Fibroblast of gingiva (primary cell): ENCODE measurements at places on chromosomes 7 and 10.

DNA sequence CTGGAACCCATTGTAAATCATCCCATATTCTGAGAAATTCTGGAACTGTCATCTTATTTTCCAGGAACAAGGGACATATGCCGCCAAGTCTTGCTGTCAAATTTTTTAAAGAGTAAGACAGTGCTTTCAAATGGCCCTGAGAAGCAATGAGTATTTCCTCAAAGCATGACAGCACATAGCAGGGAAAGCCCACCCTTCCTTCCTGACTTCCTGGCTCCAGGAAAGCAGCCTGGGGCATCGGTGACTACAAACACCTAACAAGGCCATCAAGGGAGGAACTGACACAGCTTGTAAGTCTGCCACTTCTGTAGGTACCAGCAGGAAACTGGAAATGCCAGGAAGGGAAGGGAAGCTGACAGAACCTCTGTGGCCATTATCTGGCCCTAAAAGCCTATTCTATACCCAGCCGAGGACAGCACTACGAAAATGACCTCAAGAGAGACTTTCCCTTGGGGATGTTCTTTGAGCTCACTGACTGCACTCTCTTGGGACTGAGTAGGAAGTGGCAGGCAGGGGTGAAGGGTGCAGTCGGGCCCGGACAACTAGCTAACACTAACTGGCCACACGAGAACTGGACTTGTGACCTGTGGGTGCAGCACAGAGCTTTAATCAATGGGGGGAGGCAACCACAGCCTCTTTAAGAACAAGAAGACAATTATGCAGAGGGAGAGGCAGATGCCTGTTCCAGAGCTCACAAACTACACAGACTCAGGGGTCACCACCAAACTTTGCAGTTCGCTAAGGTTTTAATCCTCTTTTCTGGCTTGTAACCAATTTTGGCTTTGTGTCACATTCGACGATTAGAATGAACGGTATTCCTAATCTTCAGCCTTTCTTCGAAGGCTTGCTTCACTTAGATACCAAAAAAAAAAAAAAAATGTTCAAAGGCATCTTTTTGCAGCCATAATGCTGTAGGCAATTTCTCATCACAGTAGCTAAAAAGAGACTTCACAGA is 52.0 kb downstream of the GRB10 start:
- no peak for DNase-seq

GRCh38 chr7:38211940-38212339 is 33.9 kb downstream of the STARD3NL start:
- DNase-seq, result no peak

- no peak for DNase-seq
Observed at GRCh38 chr7:101031082-101031481, 11.2 kb downstream of the MUC17 start.

GRCh38 chr10:114301177-114301576 is 62.1 kb downstream of the VWA2 start:
- DNase-seq, result no peak

- DNase-seq, result no peak
Observed at GRCh38 chr7:48089046-48090003, at the start of gene UPP1. Gene UPP1, plus strand, starts transcription at chr7:48089265. Its CDS starts 5,519 bp downstream, at chr7:48094784.

GRCh38 chr7:82699773-82700186 is 256.2 kb upstream of the CACNA2D1 start:
- peak; percentile 48 for DNase-seq

DNA sequence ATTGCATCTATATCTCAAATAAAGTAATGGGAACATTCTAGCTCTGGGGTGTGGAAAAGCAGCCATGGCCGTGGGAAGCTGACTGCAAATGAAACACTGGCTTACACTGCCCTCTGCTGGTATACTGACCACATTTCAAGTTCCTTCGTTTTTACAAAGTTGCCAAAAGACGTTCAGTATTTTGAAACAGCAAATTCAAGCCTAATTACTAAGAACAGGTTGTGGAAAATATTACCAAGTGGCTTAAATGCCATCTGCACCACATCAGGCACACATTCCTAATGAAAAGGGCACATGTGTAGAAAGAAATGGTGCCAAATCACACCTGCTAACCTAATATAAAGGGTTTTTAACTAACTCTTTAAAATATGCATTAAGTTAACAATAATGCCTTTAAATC is 83.9 kb downstream of the JAZF1 start:
- peak; percentile 81 for DNase-seq
